ENCODE measurements at places on chromosomes 11 and 22.

GRCh38 chr11:66685276-66686099, 7.8 kb upstream of the RBM4B start:
- DNase-seq = no peak

DNA sequence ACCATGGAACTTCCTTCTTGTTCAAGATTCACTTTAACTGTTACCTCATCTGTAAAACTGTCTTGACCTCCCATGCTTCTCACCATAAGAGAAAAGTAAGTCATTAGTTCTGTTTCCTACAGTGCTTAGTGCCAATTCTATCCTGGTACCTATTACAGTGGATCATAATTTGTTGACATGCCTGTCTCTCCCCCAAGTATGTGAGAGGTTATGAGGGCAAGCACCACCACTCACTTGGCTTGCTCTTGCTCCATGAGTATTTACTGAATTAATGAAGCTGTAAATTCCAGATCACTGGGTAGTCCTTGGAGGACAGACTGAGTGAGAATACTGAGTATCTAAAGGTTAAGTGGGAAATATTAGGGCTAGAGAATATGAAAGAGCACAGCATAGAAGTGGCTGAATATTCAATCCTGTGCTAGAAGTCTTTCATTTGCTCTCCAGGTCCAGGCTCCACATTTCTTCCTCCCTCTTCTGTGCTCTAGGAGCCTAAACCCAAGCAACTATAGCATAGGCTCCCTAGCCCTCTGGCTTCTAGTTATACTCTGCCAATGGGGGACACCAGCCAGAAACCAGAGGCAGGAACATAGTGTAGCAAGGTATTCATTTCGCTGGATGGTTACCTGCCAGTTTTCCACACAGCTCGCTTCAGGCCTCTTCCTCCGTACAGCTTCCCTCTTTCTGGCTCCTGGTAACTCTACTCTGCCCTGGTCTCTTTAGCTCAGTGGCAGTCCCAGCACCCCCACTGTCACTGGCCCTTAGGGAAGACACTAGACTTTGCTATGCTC, 118.2 kb upstream of the SLC5A12 start:
- DNase-seq = no peak

- DNase-seq = no peak
Observed at GRCh38 chr11:64369440-64370421, 10.8 kb downstream of the RPS6KA4 start.

DNA sequence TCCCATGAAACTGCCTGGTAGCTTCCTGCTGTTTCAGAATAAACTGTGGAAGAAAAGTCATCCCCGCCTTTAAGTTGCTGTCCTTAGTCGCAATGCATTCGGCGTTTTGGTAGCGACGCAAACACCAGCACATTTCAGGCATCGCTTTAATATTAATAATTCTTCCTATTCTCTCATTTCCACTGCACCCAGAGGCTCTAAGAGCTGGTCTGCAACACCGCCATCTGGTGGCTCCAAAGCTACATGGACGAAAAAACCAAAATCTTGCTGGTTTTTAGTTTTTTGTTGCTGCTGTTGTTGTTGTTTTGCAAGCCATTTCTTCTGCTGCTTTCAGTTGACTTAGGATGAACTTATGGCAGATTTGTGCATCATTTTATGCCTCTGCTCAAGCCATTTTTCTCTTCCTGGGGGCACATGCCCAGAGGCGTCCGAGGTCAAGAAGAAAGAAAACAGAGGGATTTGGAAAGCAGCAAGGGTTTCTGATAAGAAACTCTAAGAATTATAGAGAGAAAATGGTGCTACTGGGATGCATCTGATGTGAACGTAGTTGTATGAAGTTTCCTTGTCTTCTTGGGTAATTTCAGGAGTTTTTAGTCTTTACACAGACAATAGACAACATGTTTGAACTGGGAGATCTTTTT, 345.4 kb upstream of the KIRREL3 start:
- no peak for DNase-seq

DNA sequence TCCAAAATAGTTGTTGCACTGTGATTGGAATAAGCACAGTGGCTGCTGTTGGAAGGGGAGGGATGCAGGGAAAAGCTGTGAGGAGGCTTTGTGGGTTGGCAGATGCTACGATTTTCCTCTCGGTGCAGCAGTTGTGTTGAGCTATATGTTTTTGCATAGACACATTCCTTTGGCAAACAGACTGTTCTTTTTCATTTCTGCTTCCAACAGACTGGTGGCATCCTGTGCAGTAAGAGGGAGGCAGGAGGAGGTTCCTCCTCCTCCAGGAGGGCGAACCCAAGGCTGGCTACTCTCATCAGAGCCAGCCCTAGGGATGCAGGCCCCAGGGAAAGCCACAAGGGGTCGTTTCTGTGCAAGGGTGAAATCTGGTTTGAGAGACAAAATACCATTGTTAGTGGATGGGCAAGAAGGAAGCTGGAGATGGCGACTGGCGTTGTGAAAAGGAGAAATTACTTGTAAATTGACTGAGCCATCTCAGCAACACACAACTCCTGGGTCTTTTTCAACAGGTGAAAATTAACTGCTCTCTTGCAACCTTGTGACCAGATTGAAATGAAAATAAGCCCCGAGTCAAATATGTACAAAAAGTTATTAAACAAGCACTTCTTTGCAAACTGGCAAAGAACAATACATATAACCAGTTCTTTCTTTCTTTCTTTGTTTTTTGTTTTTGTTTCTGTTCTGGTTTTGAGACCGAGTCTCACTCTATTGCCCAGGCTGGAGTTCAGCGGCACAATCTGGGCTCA, 26.5 kb upstream of the UBASH3B start:
- DNase-seq = peak; percentile 37

- no peak for DNase-seq
Observed at GRCh38 chr11:70536051-70536877, 137.9 kb downstream of the CTTN start.

DNA sequence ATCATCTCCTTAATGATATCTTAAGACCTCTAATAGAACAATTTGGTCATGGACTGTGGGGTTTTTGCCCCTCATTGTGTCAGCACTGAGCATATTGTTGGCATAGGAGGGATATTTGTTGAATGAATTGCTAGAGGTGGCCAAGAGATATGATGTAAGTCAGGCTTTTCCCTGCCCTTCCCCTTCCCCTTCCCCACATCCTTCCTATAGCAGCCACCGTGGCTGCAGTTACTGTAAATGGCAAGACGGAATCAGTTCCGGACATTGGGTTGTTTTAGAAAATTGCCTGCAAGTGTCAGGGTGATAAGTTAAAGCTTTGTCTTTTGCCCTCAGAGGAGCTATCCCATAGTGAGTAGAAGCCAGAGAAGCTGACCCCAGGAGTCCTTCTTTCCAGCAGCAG, 23.0 kb downstream of the LIMK2 start:
- DNase-seq = no peak

DNA sequence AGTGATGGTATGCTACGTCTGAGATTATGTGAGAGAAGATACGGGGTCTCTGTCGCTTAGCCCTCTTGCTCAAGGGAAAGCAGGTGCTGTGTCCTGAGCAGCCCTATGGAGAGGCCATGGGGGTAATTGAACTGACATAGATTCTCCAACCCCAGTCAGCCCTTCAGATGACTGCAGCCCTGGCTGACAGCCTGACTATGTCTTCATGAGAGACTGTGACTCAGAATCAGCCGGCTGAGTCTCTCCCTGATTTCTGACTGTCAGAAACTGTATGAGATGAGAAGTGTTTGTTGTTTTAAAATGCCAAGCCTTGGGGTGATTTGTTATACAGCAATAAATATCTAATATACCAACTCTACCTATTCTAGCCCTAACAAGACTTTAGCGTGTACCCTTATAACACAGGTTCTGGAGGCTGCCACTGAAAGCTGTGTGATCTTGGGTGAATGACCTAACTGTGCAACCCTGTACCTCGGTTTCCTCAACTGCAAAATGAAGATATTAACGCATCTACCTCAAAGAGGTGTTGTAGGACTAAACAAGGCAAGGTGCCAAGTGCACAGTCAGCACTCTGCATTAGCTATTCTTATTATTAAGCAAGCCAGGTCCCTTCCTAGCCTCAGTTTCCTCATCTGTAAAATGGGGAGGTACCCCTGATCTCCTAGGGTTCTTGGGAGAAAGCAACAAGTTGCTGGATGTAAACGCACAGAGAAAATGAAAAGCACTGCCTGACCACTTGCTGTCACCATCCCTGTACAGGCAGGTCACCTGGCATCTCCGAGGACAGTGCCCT, 24.9 kb downstream of the SLC43A1 start:
- DNase-seq = no peak

- no peak for DNase-seq
Observed at GRCh38 chr11:132336781-132337535, 966.5 kb downstream of the NTM start.

DNA sequence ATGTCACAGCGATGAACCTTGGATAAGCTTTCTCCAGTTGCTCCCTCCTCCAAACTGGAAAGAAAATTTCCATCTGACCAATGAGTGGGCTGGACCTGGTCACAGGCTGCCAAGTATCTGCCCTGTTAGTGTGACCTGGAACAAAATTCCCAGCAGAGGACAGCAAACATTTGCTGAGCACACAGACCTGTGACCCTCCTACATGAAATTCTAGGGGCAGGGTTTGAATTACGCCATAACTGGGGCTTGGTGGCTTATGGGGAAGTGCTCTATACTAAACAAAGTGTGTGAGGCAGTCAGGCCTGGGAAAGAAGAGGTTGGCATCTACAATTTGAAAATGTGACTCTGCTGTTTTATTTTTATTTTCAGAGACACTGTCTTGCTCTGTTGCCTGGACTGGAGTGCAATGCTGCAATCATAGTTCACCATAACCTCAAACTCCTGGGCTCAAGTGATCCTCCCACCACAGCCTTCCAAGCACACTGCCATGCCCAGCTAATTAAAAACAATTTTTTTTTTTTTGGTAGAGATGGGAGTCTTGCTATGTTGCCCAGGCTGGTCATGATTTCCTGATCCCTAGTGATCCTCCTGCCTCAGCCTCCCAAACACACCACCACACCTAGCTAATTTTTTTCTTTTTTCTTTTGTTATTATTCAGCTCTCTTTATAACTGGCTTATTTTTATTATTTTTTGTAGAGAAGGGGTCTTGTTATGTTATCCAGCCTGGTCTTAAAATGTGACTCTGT, 13.6 kb upstream of the XBP1 start:
- no peak for DNase-seq

DNA sequence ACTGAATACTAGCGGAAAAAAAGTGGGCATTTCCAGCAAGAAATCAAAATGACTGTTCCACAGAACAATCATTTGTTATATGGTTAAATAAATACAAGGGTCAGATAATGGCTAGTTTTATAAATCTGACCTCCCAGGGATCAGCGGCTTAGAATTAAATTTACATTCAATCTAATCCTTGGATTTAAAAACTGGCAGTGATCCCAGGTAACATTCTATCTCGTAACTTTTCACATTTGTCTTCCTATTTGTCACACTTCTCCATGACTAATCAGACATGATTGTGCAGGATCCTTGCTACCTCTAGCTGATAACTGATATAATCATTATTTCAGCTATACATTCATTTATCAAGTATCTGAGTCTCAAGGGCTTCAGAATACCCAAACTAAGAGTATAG, 2.9 kb upstream of the MMP3 start:
- DNase-seq = no peak

GRCh38 chr22:38850941-38851849, 7.4 kb upstream of the NPTXR start:
- no peak for DNase-seq

DNA sequence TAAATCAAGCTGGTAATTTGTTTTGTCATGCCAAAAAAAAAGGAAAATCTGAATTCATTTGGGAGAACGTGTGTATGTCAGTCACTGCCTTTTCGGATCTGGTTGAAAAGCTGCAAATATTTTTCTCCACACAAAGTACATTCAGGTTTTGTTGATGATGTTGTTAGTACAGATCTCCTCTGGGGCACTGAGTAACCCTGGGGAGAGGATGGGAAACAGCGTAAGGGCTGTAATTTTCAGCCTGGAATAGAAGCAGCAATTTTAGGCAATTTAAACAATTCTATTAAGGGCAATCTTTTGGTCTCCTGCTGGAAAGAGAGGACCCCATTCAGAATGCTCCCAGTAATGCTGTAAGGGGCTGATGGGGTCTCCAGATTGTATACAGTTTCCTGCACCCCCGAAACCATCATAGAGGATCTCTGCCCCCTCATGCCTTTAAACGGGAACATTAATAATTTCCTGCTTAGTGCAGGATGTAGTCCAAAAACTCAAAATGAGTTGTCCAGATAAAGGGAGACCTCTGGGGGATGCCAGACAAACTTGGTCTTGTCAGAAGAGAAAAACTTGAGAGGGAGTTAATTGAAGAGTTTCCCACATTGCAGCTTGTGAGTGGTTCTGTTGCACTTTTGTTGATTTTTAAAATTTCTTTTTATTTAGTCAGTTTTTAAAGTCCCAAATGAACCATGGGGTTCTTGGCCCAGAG, 132.3 kb downstream of the COMMD9 start:
- no peak for DNase-seq

DNA sequence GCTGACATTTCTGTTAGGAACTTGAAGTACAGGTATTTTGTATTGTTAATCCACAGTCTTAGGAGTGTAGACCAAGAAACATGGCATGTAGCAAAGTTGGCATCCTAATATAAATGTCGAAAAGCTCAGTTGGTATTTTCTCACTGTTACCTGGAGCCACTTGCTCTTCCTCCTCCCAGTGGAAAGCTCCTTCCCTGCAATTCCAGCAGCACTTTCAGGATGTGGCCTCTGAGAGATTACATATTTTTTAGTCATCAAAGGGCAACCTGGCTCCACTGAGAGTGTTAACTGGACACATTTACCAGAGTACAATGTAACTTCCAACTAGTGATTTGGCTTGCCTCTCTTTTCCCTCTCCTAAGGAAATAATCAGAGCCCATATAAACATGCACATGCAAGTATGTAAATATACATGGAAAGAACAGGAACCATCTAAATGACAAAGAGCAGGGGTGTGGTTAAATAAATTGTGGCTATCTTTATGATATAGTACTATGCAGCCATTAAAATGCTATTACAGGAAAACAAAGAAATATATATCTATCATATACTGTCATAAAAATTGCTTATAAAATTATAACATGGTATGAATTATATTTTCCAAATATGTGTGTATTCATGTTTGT, 14.3 kb upstream of the EED start:
- no peak for DNase-seq

DNA sequence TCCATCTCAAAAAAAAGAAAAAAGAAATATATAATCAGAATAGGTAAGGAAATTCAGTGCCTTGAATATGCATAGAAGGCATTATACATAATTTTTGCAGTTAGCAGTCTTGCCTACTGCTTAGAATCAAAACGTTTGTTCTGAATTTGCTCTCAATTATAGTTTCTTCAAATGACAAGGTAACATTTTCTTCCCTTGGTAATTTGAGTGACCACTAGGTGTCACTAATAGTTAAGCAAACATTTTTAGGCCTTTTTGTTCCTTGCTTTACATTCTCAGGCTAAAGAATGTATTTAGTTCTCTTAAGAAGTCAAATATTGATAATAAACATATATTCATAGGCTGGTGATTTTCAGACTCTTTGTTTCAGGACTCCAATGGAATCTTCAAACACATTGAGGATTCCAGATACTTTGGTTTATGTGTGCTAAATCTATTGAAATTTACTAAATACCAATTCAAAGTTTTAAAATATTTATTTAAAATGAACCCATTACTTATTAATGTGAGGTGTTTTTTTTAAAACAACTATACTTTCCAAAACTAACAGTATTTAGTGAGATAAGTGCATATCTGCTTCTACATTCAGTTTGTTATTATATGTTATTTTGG, 55.0 kb upstream of the DEPDC7 start:
- DNase-seq = no peak
